ENCODE measurements at places on chromosomes 2 and 18.

- DNase-seq = no peak
Measured at GRCh38 chr2:67719351-67719750, 322.2 kb downstream of the ETAA1 start.

DNA sequence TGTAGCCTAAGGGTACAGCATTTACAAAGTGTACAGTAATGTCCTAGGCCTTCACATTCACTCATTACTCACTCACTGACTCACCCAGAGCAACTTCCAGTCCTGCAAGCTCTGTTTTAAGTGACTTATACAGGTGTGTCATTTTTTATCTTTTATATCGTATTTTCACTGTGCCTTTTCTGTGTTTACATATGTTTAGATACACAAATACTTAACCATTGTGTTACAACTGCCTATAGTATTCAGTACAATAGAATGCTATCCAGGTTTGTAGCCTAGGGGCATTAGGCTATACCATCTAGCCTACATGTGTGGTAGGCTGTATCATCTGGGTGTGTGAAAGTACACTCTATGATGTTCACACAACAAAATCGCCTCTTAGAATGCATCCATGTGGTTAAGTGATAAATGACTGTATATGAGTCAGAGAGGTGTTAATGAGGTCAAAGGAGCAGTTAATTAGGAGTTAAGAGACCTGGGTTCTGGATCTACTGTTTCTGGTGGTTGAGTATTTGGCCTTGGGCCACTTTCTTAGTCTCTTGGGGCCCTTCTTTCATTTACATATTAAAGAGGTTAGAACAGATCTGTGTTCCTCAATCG is 149.1 kb downstream of the GREB1L start:
- no peak for DNase-seq

DNA sequence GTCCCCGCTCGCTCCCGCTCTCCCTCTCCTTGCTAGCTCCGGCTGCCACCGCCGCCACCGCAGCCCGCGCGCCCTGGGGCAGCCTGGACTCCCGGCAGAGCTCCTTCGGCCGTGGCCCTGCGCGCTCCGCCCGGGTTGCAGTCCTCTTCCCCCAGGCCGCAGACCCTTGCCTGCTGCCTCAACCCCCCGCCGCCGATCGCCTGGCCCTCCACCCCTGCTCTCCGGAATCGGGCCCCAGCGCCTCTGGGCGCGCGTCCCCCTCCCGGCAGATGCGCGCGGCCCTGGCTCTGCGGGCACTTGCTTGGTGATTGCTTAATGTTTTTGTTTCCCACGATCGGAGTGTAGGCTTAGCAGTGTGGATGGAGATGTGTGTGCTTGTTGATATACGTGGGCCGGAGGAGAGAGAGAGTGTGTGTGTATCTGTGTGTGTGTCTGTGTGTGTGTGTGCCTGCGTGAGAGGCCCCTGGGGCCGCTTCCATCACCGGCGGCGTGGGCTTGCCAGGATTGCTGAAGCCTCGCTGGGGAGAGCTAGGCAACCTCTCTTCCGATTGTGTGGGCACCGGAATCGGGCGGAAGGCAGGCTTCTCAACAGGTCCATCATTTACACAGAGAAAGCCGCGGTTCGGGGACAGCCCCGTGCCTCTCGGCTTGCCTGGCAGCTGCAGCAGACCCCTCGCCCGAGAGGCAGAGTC is 877 bp downstream of the INHBB start:
- no peak for DNase-seq

- DNase-seq = no peak
Measured at GRCh38 chr2:10304458-10305253, 2.0 kb downstream of the HPCAL1 start.

DNA sequence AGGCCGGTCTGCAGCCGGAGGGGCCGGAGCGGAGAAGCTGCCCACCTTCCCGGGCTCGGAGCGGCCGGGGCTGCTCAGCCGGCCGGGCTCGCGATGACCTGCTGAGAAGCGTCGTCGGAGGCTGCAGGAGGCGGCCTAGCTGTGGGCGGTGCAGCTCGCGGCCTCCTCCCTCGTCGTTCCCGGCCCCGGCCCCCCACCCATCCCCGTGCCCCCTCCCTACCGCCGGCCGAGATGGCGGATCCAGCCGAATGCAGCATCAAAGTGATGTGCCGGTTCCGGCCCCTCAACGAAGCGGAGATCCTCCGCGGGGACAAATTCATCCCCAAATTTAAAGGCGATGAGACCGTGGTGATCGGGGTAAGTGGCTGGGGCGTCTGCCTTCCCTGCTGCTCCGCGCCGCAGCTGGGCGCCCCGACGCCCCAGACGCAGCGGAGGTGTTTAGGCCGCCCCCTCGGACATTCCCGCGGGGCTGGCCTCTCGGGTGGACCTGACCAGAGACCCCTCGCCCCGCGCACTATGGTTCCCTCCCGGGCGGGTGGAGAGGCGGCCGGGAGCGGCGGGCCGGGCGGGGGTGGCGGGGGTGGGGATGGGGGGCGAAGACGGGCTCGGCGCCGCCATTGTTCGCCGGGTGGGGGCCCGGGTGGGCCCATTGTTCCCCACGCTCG is 492 bp downstream of the KIF5C start:
- DNase-seq = no peak

DNA sequence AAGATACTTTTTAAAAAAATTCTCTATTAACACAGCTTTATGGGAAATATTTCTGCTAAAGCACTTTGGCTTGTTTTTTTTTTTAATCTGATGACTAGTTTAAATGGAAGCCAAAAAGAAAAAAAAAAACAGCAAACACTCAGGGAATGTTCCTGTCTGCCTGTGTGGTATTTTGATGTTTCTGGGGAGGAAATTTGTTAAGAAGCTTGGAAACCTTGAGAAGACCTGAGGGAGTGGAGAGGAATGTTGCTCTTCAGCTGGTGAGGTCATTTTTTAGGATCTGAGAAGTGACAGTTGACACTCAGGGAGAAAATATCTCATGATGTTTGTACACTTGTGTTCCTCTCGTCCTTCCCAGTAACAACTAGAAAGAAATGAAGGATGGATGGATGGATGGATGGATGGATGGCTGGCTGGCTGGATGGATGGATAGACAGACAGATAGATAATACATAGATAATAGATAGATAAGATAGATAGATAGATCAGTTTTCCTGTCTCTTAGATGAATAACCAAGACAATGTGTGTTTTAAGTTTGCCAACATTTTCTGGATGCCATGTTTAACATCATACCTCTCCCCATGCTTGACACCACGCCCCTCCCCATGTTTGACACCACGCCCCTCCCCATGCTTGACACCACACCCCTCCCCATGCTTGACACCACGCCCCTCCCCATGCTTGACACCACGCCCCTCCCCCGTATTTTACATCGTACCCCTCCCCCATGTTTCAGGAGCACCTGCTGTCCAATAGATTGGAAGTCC is 84.8 kb downstream of the CTIF start:
- DNase-seq = no peak

- no peak for DNase-seq
Measured at GRCh38 chr2:203893401-203893800, 25.8 kb downstream of the CTLA4 start.

GRCh38 chr2:172373766-172374165 is 53.6 kb upstream of the ITGA6 start:
- DNase-seq = no peak

GRCh38 chr2:223251656-223252229 is 199.8 kb downstream of the KCNE4 start:
- DNase-seq = no peak

GRCh38 chr2:189673661-189674373 is 653 bp upstream of the ANKAR start:
- DNase-seq = no peak

- DNase-seq = no peak
Measured at GRCh38 chr2:85604568-85605339, 2.3 kb upstream of the TMEM150A start.

DNA sequence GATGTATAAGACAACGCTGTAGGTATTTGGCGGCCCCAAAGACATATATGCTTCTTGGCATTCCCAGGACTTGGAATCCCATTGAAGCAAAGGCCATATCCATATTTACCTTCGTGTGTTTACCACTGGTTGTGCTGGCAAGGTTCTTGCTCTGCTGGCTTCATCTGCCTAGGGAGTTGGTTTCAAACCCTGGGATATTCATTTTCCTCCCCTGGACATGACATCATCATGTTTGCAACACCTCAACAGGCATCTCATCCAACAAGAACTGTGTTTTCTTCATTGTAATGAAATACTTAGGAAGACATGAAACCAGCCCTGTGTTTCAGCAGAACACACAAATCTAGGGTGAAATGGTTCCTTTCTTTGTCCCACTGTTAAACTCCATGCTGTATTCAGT is 77.9 kb upstream of the PHLPP1 start:
- DNase-seq = no peak

GRCh38 chr2:13113002-13113401 is 396.3 kb downstream of the TRIB2 start:
- DNase-seq = no peak

DNA sequence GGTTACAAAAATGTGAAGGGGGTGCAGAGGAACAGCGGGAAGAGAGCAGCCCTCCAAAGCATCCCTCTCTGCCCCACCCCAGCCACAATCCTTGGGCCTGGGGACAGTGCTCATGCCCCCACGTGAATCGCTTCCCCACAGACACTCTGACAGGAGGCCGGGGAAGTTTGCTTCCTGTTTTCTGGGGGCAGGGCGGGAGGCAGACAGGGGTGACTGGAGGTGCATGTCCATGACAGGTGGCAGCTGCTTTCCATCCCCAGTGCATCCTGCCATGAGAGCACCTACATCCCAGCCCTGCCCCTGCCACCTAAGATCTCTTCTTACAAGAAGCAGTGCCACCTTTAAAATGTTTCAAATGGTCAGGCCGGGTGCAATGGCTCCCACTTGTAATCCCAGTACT is 47.2 kb upstream of the UBE2F start:
- no peak for DNase-seq

- DNase-seq = no peak
Measured at GRCh38 chr18:71809711-71810110, 734.4 kb downstream of the CBLN2 start.

GRCh38 chr18:54877076-54877475 is 48.8 kb downstream of the RAB27B start:
- no peak for DNase-seq

DNA sequence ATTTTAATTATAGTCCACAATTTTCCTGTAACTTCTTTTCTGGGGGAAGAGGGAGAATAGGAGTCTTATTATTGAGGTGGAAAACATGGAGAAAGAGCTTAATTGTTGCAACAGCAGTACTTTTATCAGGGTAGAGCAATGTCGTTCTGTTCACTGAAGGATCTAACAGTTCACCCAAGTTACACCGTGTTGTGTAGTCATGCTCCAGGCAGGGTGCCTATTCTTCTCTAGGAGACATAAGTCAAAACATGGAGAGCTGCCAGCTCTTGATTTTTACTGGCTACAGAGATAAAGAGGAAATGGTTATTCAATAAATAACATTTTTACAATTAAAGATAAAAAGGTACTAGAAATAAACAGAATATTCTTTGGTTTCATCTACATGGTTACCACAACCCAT is 594.3 kb upstream of the NETO1 start:
- no peak for DNase-seq

- no peak for DNase-seq
Measured at GRCh38 chr18:40094441-40094840, 1860.6 kb upstream of the PIK3C3 start.

- no peak for DNase-seq
Measured at GRCh38 chr2:10047616-10048500, 4.5 kb downstream of the KLF11 start.

- no peak for DNase-seq
Measured at GRCh38 chr2:33241581-33241980, 234.9 kb upstream of the RASGRP3 start.

GRCh38 chr18:57806978-57807285 is 3.8 kb upstream of the ATP8B1 start:
- DNase-seq = no peak

Measured in hematopoietic multipotent progenitor cell treated with erythropoietin and hydrocortisone succinate and interleukin-3 and kit ligand, for 15 days (in vitro differentiated cells).